Glutamatergic neuron (in vitro differentiated cells): ENCODE measurements at places on chromosomes 6 and 20. TPM values are rescaled to one million over a fixed set of nuclear protein-coding genes. Genes with fewer than 3 reads are reported as not detected.

DNA sequence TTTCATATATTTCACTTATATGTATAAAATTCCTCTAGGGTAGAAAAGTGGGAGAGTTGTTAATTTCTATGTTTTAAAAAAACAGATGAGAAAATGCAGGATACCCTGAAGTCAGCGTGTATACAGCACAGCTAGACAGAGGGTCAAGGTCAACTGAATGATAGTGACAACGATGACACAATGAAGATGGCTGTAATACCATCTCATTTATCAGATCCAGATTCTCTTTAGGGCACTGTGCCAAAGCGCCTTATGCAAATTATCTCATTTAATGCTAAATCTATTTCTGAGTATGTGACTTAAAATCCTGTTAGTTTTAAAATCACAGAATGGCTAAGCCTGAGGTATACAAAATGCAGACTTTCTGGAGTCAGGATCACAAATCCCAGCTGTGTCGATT lies 431.4 kb upstream of the RUNX2 start:
- DNase-seq, result no peak

GRCh38 chr6:23145781-23146180 lies 576.4 kb downstream of the HDGFL1 start:
- DNase-seq, result no peak

DNA sequence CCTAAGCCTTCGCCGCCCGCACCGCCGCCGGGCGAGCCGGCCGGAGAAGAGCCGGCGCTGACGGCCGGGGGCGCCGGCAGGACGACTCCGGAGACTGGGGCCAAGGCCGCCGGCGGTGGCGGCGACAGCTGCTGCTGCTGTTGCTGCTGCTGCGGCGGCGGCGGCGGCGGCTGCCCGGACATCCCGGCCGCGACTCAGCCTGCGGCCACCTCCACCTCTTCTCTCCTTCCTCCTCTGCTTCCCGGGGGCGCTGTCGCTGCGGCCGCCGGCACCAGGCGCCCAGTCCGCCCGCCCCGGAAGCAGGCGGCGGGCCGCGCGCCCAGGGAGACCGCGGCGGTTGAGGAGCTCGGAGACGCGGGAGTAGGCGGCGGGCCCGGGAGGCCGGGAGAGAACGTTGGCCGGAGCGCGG lies 307 bp downstream of the RANBP9 start:
- peak; percentile 68 for DNase-seq

DNA sequence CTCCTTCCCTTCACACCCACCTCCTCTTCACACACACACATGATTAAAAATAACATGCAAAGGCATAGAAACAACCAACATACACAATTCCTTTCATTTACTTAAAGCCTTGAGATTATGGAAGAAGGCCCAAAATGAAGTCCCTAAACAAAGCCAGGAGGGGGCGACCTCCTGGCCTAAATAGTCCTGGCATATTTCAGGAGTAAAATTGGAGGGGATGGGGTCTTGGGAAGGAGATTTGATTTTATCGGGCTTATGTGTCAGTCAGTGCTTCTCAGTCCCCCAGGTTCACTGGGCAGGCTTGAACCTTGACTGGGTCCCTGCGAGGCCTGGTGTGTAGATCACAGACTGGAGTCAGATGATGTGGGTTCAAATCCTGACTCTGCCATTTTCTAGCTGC lies 266.4 kb downstream of the SAMD5 start:
- no peak for DNase-seq

- no peak for DNase-seq
Measured at GRCh38 chr6:96058082-96058481, 42.3 kb downstream of the FUT9 start.

- no peak for DNase-seq
Measured at GRCh38 chr6:116016846-116017545, 43.7 kb downstream of the FRK start.

DNA sequence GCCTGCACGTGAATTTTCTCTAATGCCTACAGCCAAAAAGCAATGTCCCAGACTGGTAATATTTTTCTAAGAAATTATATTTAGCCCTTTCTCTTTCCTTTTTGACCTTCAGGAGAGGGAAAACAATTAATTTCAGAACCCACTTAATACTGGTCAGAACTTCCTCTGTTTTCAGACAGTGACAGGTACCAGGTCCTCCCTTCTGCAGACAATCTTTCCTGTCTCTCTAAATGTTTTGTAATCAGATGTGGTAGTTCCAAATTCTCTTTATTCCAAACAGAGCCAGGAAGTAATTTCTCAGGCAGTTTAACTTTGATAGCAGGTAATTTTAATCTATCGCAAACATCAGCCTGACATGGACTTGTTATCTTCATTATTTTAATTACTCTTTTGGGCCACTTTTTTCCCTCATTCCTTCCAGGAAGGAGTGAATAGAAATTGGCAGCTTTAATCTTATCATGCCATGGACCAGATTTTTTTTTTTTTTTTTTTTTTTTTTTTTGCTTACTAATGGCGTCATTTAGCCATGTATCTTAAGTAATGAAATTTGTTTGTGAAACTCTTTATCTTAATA lies 348.6 kb upstream of the SOX4 start:
- DNase-seq, result no peak

DNA sequence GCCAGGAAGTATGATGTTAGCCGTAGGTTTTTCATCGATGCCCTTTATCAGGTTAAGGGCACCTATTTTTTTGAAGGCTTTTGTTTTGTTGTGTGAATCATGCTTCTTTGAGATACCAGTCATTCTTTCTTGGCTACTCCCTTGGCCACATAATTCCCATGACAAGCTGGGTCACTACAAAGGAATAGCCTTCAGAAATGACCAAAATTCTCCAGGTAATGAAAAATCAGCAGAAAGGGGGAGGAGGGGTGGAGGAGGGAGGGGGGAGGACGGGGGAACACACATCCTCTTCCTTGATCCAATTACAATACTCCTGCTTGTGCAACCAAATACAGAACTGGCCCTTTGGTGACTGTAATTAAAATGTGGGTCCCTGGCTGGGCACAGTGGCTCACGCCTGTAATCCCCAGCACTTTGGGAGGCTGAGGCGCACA lies 21.7 kb upstream of the TGM2 start:
- DNase-seq, result no peak

GRCh38 chr6:45212976-45213375 lies 115.2 kb upstream of the RUNX2 start:
- no peak for DNase-seq

DNA sequence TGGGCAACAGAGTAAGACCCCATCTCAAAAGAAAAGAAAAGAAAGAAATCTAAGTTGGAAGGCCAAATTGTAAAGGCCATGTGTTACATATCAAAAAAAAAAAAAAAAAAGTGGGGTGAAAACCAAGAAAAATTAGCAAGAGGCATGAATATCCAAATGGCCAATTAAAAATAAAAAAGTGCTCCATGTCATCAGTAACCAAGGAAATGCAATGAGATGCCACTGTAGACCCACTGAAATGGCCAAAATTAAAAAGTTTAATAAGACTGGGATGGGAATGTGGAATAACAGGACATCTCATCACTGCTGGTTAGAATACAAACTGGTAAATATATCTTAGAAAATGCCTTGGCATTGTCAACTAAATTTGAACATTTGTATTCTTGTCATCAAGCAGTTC lies 30.1 kb upstream of the BCLAF1 start:
- DNase-seq, result no peak

DNA sequence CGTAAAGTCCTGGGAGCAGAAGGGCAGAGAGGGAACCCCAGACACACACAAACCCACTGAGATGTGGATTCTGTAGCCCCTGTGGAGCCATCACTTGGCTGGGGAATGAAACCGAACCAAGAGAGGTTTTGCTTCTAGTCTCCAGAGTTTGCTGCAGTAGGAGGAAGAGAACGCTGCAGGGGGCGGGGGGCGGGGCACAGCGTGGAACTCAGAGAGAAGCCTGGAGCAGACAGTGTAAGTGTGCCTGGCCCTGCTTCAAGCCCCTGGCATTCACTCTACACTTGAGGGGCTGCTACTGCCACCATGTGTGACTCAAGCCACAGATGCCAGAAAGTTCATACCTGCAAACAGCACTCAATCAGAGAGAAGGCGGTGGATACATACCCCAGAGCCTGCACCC lies 18.9 kb downstream of the GABRR1 start:
- DNase-seq, result no peak

DNA sequence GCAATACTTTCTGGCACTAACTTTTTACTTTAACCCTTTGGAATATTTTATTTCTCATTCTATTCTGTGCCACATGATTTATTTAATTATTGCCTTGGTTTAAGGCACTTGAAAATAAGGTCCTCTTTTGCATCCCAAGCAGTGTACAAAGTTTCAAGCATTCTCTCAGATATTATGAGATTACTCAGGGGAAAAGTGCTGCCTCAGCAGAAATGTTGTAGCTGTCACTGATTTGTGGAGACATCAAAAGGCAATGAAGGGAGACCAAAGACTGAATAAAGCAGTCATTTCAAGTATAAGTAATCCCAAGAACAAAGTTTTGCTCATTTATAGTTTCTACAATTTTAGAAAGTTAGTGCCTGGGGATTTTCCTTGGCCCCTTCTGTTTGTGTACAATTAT lies 253.0 kb downstream of the RNF144B start:
- no peak for DNase-seq

DNA sequence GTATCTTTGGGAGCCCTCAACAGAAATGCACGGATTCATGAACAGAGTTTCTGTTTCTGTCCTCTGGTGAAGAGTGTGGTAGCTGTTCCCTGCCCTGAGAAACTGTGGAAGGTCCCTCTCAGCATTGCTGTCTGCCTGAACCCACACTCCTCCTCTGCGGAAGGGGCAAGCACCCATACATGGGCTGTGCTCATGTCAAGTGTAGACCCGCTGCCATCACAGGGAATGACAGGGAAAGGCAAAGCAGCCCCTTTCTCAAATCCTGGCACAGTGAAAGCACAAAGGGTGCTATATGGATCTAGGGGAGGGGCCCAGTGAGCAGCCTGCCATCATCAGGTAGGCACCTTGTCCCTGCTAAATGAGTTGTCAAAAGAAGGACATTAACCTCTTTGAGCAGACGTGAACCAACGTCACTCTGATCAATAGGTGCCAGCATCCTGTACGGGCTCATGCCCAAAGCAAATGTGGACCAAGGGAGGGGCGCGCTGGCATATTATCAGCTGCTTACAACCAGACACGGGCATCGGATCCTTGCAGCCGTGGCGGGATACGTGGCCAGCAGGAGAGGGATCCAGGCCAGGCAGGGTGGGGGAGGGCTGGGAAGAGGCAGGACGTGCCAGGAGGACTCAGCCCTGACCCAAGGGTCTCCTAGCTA lies 231.2 kb upstream of the PMEPA1 start:
- DNase-seq, result no peak

- DNase-seq, result no peak
Measured at GRCh38 chr6:89559487-89559886, 79.1 kb downstream of the LYRM2 start.

DNA sequence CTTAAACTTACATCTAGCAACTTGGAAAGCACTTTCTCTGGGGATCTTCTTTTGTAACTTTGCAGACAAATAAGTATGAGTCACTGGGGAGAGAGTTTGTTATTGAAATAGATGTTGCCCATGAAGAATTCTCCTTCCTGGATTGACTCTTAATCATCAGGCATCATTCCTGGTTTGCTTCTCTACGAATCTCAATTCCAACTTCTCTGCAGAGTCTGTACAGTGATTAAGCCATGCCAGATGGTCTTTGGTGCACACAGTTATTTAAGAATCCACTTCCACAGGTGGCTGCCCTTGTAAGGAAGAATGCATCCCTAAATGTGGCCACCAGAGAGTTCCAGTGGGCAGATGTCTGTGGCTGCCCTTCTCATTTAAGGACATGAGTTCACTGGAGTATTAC lies 25.7 kb downstream of the MYCT1 start:
- DNase-seq, result peak; percentile 32

DNA sequence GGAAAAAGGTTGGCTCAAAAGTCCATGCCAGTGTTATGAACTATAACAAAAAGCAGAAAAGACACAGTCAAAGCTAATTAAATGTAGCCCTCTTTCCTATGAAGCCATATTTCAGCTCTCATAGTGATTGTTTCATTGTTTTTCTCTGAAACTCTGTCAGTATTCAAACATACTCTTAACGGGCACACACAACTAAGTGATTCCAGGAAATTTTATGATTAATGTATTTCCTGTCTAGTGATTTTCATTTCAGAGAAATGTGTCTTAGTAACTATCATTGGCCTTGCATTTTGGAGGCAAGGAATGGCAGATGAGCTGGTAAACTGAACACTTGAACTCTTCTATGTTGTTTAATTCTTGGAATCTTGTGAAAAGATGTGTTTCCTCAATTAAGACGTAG lies 68.0 kb downstream of the CLVS2 start:
- DNase-seq, result no peak

DNA sequence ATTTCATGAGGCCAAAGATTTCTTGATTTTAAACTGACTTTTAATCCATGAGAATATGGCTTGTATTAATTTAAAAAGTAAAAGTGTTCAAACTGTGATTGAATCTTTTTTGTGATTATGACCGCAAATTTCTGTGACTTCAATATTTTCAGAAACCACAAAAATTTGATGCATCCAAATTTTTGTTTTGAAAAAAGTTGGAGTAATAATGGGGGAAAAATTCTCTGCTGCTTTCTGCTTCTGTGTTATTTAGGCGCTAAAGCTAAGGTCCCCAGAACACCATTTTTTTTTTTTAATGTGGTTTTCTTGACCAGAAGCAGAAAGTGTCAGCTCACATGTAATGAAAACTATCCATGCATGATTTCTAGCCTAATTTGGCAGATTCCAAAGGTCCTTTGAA lies 65.3 kb downstream of the GRIK2 start:
- no peak for DNase-seq

DNA sequence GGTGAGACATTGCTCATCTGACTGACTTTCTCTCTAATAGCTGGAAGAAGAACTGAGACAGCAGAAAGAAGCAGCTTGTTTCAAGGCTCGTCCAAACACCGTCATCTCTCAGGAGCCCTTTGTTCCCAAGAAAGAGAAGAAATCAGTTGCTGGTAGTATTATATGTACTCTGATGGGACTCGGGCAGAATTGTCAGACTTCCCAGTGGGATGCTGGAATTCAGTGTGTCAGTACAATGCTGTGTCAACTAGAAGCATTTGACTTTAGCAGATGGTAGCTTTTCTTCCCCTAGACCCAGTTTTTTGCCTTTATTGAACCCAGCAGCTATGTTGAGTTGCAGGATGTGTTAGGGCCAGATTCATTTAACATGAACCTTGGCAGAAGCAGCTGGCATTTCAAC lies 21.8 kb upstream of the MYLK2 start:
- no peak for DNase-seq

- no peak for DNase-seq
Measured at GRCh38 chr6:169896826-169897456, 145.5 kb downstream of the ERMARD start.

Gene DNAH8
- total RNA-seq, result not detected

Gene IER3
- total RNA-seq, result 13.5 TPM
